G401 (cell line): ENCODE measurements at places on chromosomes 16 and 17. TPM values are rescaled to one million over a fixed set of nuclear protein-coding genes. Genes with fewer than 3 reads are reported as not detected.

IGSF6 gene
- total RNA-seq = not detected in 2 replicates

CLCN7 gene
- total RNA-seq = 195 and 203 TPM in 2 replicates

C16orf92 gene
- not detected in 2 replicates for total RNA-seq

CD300H gene
- not detected in 2 replicates for total RNA-seq

NPIPA5 gene
- total RNA-seq = 4.9 and 7.2 TPM in 2 replicates

TMEM238L gene
- not detected in 2 replicates for total RNA-seq

CDH13 gene
- 10.5 and 10.8 TPM in 2 replicates for total RNA-seq

PIPOX gene
- total RNA-seq = 4.7 TPM in 1 of 2 replicates, not detected in the other

KRTAP3-1 gene
- not detected in 2 replicates for total RNA-seq

DNA sequence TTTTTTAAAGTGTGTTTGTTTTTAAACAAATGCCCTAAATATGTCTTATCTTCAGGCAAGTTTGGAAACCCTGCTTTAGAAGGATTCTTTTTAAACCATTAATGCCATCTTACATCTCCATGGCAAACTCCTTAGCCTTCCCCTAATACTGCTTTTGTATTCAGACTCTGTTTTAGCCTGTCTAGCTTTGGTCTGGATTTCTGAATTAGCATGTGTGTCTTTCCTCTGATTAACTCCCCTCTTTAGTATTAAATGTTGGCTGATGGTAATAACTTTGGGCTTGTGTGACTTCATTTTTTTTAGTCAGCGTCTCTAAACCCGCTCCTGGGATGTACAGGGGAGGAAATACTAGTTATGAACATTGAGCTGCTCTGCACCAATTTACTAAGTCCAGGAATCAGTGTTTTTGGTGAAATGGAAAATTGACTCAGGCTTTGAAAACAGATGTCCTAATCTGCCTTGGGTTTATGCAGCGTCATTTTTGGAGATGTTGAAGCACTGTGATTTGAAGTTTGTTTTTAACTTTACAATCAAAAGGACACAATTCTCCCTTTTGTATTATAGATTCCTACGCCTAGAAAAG lies 22.2 kb downstream of the WIPF2 start:
- no peak for DNase-seq

DNA sequence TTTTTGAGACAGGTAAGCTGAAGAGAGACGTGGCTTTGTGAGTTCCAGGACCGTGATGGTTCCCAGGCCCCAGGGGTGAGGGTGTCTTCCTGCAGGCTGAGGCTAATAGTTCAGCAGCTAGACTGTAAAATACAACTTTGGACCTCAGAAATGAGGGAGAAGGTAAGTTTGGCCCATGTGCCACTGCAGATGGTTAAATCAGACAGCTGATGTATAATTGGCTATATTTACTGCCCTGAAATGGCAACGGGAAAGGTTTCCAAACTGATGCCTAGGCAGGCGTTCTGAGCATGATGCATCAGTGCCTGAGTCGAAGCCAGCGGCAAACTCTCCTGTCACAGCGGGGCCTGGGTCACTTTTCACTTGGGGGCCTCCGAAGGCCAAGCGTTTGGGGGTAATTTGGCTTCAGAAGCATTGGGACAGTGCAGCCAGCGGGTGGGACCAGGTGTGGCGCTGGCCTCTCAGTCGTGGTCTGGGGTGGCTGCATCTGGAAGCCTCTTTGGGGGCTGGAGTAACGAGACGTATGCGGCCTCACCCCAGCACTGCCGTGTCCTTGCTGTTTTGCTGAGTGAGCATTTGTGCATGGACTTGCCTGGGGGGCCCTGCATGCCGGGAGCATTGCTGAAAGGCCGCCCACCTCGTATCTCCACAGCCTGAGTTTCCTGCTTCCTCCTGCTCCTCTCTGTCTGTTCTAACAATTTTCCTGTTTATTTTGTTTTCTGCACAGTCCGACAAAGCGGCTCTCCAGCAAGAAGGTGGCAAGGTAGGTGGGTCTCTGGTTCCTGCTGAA lies 31.2 kb upstream of the CAPN15 start:
- DNase-seq = no peak

DNA sequence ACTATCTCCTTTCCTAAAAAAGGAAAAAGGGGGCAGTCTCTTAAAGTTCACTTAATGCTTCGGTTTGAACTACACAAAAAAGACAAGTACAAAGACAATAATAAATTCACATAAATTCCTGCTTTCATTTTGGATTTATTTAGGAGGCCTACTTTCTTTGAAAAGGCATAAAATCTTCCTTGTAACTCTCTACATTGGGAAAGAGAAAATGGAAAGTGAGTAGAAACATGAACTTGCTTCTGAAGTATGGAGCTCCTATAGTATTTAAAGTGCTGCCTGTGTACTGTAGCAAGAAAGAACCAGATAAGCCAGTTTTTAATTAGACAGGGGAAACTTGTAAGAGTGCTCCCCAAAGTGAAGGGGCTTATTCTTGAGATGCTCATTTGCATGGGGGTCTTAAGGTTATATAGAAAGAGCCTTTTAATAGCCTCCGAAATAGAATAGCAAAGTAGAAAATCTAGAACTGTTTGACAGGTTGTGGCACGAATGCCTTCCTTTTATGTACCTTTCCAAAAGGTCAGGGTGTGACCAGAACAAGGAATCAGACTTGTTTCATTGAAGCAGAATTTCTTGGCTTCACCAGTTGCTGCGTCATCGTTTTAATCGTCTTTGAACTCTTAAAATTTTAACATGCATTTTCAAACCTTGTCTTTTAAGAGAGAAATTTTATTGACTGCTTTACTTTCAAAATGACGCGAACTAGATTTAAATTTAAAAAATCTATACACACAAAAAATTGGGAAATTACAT lies 12.9 kb downstream of the GAN start:
- no peak for DNase-seq

- no peak for DNase-seq
Observed at GRCh38 chr17:51189162-51189561, 23.0 kb downstream of the NME2 start.

DNA sequence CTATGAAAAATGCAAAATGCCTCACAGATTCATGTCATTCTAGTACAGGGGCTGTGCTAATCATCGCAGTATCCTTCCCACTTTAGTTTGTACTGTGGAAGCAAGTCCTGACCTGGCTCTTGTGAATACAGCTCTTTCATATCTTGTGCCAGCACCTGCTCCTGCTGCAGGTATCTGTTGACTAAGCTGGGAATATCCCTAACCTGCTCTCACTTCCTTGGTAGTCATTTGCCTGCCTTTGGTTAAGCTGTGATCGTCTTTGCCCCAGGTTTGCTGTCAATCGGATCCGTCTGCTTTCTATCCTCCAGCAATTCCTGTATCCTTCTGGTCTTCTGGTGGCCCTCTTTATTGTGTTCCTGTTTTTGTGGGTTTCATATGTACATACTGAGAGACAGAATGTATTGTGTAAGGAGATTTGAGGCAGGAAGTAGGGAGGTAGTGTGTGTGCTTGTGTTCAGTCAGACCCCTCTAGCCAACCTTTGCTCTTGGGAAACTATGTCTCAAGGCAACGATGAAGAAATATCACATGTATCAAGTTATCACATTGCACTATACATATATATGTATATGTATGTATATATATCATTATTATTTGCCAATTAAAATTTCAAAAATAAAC lies 7.7 kb upstream of the GINS3 start:
- no peak for DNase-seq

- no peak for DNase-seq
Observed at GRCh38 chr17:67074781-67075180, 30.4 kb downstream of the CACNG1 start.

GRCh38 chr17:20281860-20282259 lies 185.5 kb downstream of the LGALS9B start:
- no peak for DNase-seq

DNA sequence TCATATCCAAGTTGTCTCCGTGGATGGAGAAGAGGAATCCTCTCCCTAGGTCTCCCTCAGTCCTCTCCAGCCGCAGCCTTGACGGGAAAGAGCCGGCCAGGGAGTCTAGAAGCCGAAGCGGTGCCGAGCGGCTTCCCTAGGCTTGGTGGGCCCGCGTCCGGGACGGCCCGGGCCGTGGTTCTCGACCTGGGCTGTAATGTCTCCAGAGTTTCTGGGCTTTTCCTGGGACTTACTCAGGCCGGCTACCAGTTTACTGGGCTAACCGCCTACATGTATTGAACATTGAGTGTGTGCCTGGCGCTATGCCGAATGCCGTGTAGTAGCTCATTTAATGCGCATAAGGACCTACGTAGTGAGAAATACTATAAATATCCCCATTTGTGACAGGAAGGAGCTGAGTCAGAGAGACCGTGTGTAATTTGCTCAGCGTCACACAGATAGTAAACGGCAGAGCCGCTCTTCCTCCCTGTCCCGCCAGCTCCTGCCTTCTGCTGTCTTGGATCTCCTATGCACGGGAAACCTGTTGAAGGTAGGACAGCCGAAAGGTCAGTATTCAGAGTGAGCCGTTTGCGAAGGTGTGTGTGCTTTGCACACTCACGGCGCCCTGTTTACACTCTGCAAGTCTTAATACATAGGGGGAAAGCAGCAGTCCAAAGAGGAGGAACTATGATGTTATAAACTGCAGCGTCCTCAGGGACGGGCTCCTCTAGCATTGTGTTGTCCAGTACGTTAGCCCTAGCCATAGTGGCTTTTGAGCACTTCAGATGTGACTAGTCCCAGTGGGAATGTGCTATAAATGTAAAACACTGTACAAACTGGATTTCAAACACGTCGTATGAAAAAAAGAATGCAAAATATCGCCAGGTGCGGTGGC lies 723 bp upstream of the SPAG5 start:
- peak; percentile 69 for DNase-seq

DNA sequence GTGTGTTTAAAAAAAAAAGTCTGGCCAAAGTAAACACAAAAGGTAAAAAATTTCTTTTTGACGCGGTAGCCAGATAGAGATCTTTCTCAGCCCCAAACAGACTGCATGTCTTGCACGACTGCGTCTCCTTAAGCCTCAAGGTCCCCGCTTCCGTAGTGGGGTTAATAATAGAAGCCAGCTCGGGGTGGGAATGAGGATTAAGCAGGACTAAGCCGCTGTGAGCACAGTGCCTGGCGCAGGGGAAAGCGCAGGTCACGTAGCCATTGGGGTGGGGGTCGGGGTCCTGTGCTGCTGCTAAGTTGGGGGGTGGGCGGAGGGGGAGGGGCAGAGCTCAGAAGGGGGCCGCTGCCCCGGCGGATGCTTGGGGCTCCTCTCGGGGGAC lies 521 bp downstream of the GGA2 start:
- DNase-seq = peak; percentile 55
